Stimulated activated CD8-positive, alpha-beta memory T cell treated with anti-CD3 and anti-CD28 coated beads, Interleukin-4, amount 100 ng/mL, for 4 hours (primary cell): ENCODE measurements at places on chromosomes 12 and 14.
A peak's percentile ranks its signal among the peaks of the same experiment; 100 is the strongest.

GRCh38 chr12:105225505-105226015 lies 10.4 kb downstream of the APPL2 start:
- DNase-seq = no peak

DNA sequence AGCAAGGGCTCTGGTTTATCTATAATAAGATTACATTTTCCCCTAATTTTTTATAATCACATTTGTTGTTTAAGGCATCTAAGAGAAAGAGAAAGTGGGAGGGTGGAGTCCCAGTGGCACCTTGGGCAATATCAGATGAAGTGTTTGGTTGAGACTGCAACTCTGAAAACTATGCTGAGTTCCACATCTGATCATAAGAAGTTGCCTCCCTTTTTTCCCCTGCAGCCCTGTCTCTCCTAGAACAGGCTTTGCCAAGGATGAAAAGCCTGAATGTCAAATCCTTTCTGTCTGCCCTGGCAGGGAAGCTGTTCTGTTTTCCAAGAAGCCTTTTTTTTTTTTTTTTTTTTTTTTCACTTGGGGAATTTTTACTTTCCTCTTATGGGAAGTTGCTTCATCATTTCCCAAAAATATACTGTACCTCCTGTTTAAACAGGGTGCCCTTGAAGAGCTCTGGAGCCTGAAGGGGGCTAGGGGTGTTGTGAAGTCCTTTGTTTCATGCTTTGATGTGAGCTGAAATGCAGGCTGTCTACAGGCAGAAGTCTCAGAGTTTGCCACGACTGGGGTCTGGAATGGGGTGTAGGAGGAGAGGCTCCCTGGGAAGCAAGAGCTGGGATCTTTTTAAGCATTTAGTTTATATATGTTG lies 71.3 kb downstream of the SUSD6 start:
- no peak for DNase-seq

GRCh38 chr12:49030714-49031572 lies 12.4 kb upstream of the PRKAG1 start:
- no peak for DNase-seq

DNA sequence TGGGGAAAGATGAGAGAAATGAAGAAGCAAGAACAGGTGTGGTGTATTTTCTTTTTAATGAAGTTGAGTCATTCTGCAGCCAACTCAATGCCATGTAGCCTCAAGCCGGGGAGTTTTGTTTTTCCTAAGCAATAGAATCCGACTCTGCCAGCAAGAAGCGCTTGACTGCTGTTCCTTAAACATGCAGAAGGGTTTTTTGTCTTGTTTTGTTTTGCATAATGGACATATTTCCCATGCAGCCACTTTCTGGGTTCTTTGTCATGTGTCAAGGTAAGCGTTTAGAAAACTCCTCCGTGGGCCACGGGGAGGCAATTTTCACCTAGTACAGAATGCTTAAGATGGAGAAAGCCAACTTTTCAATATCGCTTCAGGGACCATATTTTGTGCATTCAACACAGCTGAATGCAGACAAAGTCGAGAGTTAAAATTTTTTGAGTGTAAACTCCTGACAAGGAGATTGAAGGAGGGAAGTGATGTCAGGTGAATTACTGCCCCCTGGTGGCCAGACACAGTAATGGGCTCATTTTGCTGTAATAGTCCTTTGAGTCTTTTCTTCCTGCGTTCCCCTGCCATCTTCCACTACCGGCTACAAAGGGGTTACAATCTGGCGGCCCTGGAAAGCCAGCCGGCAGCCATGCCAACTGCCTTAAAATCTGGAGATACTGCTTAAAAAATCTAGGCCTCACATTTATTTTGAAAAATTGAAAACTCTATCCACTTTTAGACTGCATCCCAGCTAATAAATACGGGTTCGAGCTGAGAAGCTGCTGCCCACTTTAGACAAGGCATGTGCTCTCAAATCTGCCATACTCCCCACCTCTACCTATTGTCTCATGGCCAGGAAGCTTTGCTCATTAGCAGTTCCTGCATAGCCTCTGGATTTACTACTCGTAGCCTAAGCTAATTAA lies 3.2 kb upstream of the FICD start:
- DNase-seq = peak; percentile 68

GRCh38 chr12:56722832-56723231 lies 2.3 kb downstream of the NACA start:
- DNase-seq = no peak

DNA sequence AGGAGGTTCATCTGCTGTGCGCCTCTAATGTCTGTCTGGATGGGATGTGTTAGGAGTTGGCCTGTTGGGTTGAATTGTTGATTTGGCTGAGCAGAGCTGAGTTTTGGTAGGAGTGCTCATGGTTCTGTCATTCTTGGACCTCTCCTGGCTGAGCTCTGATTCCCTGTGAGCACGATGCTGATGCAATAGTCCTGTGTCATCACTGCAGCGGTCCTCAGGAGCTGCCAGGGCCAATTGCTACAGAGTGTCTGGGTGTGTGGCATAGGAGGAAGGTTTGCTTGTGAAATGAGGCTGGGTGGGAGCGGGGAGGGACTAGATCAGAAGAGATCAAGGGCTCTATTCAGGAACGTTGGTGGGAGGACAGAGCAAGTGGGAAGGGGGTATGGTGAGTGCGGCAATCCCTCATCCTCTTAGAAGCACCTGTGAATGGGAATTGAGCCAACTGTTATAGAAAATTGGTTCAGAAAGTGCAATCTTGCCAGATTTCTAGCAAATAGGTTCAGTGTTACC lies 21.2 kb downstream of the PEX5 start:
- DNase-seq = no peak

DNA sequence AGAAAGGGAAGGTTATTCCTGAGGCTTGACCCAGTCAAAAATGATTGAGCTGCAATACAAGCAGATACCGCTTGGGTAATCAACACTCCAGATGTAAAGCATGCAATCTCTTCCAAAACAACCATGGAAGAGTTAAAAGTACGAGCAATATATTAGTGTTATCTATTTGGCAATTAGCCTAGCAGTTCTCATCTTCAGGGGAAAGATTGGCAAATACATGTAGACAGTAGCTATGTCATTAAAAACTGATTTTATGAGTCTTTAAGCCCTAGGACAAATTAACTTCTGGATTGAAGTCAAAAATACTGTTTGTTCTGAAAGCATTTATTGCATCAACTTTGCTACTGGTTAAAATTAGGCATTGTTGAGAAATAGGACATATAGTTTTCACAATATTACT lies 9.3 kb upstream of the GYS2 start:
- DNase-seq = no peak

DNA sequence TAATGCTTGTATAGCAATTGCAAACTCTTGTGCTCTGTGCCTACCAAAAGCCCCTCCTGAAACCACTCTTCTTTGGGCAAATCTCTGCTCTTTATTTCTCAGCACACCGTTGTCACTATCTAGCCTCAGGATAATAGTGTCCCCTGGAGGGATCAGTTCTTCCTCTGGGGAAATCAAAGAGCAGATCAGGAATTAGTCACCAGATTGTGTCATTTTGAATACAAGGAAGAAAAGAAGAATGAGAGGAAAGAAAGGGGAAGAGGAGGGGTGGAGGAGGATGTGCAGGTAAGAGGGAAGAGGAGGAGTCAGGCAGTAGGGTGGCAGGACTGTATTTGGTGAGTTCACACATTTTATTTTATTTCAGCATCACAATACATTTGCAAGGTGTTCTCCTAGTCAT lies 256.4 kb downstream of the GRIN2B start:
- no peak for DNase-seq

GRCh38 chr12:452667-453210 lies 7.0 kb upstream of the B4GALNT3 start:
- DNase-seq = no peak

GRCh38 chr14:59207506-59207933 lies 19.1 kb downstream of the DAAM1 start:
- no peak for DNase-seq

DNA sequence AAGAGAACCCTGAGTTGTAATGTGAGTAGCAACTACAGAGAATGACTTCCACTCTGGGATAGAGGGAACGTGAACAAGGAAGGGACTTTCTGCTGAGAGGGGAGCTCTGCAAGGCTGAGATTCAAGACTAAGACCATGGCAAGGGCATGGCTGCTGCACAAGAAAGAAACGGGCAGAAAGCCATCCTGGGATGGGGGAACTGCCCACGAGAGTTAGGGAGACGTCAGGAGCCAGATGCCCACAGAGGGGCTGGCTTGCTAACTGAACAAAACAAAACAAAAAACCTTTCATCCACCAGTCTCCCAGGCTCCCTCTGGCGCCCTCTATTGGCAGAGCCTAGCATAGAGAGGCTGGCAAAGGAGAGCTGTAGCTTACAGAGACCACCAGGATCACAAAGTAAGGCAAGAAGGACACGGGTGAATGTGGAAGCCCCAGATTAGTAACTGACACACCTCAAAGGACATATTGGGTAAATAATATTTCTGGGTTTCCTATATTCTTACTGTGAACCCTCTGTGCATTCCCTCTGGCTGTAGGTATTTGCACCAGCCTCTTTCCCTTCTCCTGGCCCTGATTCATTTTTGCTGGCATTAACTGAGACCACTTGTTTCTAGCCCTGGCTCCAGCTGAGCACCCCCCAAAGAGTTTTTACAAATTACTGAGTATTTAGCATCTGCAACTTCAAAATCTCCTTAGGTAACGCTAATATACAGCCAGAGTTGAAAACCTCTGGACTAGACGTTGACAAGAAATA lies 338.3 kb downstream of the EMP1 start:
- DNase-seq = no peak

GRCh38 chr12:104582739-104583138 lies 126.0 kb downstream of the CHST11 start:
- DNase-seq = no peak

GRCh38 chr14:101713621-101714349 lies 47.7 kb upstream of the PPP2R5C start:
- DNase-seq = no peak

- no peak for DNase-seq
These were observed 37.2 kb downstream of the PRKAB1 start for GRCh38 chr12:119705182-119705581.

DNA sequence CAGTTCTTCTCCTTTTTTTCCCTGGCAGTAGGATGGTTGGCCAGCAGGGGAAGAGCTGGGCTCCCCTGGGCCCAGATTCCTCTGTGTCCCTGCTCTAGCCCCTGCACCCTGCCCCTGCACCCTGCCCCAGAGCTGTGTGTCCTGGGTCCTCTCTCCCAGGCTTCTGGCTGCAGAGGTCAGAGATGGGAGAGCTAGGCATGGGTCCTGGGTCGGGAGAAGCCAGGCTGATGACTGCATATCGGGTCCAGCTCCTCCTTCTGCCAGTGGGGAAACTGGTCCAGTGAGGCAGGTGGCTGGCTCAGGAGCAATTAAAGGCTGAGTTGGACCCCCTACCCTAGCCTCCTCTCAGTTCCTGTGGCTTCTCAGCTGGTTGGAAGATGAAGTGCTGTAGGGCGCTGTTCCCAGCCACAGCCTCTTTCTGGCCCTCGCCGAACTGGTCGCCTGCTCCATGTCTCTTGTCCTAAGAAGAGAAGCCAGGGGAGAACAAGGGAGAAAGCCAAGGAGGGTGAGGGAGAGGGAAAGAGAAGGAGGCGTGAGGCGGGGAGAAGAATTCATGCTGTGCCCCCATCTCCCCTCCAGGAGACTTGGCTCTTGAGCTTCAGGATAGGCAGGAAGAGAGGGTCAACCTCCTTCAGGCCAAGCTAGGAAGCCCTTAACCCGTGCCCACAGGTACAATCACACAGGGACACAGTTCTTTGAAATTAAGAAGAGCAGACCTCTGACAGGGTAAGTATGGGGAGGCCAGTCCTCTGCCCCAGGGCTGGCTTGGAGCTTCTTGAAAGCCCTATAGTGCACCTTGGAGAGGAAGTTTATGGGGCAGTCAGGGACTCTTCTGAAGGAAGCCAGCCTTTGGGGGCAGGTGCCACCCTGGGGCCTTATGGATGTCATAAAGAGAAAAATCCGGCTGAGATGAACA lies 9.5 kb downstream of the VASH1 start:
- DNase-seq = no peak

DNA sequence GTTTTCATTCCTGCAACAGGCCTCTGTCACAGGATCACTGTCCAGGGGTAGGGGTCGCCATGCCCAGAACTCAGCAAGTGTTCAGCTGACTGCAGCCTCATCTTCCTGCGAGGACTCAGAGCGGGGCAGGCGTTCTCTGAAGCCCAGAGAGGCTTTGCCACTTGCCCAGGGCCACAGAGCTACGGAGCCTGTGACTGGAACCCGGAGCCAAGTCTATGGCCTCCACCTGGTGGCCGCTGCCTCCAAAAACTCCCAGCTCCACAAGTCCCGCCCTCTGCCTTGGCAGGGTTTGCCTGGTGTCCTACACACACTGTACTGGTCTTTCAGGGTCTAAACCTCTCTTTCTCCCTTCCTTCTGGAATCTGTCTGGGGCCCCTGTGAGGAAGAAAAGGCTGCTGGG lies 8.7 kb upstream of the PPP1R13B start:
- DNase-seq = no peak

GRCh38 chr12:20946732-20947131 lies 136.2 kb downstream of the SLCO1B3 start:
- no peak for DNase-seq

- no peak for DNase-seq
These were observed 3.7 kb downstream of the ACACB start for GRCh38 chr12:109120095-109120494.

GRCh38 chr14:58832095-58832521 lies 194.3 kb downstream of the DACT1 start:
- DNase-seq = no peak

GRCh38 chr14:70776197-70776596 lies 33.1 kb downstream of the MAP3K9 start:
- no peak for DNase-seq

GRCh38 chr12:81245907-81246570 lies 168.2 kb downstream of the ACSS3 start:
- DNase-seq = no peak

- DNase-seq = no peak
These were observed 29.4 kb upstream of the MYF6 start for GRCh38 chr12:80677994-80678393.

GRCh38 chr14:72201645-72202044 lies 269.4 kb downstream of the RGS6 start:
- no peak for DNase-seq

GRCh38 chr12:48194799-48195201 lies 8.3 kb downstream of the OR10AD1 start:
- DNase-seq = no peak

- no peak for DNase-seq
These were observed 167.9 kb downstream of the FSCB start for GRCh38 chr14:44339231-44339630.

DNA sequence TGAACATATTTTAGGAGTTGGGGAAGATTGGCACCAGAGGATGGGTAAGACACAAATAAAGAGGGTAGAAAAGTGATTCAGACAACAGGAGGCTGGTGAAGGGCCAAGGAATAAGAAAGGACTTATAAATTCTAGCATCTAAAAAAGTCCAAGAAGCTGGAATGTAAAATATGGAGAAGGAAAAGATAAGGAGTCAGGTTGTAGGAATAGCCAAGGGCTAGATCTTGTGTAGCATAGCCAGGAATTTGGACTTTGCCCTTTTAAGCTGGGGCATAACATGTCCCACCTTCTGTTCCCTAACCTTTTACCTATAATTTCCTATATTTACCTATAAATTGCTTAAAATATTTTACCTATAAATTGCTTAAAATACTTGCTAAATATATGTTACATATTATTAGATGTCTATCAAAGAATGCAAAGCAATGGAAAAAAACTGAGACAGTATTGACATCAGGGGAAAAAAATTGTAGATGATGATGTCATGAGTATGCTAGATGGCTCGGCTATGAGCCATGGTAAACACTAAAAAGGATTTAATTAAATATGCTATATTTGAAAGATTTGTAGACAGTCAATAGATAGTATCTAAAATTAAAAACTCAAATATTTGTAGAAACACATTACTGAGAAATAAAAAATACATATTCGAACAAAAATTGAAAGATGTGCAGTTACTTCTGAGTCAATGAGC lies 99.7 kb upstream of the PLEKHG7 start:
- DNase-seq = no peak

GRCh38 chr14:70662080-70662479 lies 20.4 kb downstream of the TTC9 start:
- no peak for DNase-seq

- DNase-seq = no peak
These were observed 24.5 kb downstream of the CDKN1B start for GRCh38 chr12:12741660-12742059.
